ENCODE measurements at places on chromosomes 3 and 15. TPM values are rescaled to one million over a fixed set of nuclear protein-coding genes. Genes with fewer than 3 reads are reported as not detected.

Gene TMEM212
- total RNA-seq: not detected

Gene BOC
- 88.6 TPM for total RNA-seq

Gene HTD2
- total RNA-seq: 6.8 TPM

Gene LRRIQ4
- total RNA-seq: 1.3 TPM

Gene ANKRD63
- 0.27 TPM for total RNA-seq

Gene CDHR4
- not detected for total RNA-seq

Gene LSMEM2
- 0.36 TPM for total RNA-seq

DNA sequence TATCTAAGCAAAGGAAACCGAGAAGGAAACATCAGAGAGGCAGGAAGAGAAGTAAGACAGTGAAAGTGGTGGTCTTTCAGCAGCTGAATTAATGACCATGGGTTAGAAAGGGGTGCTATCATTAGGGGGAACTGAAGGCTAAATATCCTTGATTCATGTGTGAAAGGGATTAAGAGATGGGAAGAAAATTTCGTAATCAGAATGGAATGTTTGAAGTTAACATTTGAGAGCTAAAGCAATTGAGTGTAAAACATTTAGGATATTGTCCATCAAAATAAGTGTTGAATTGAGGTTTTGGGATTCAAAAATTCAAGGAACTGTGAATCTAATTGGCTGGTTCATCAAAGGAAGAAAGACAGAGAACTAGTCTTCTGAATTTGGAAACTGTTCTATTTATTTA, 4.1 kb upstream of the ECT2 start:
- DNase-seq: no peak

GRCh38 chr3:101643009-101643844, 33.7 kb downstream of the ZBTB11 start:
- DNase-seq: no peak

GRCh38 chr15:78956937-78957336, 12.1 kb upstream of the CTSH start:
- DNase-seq: no peak

DNA sequence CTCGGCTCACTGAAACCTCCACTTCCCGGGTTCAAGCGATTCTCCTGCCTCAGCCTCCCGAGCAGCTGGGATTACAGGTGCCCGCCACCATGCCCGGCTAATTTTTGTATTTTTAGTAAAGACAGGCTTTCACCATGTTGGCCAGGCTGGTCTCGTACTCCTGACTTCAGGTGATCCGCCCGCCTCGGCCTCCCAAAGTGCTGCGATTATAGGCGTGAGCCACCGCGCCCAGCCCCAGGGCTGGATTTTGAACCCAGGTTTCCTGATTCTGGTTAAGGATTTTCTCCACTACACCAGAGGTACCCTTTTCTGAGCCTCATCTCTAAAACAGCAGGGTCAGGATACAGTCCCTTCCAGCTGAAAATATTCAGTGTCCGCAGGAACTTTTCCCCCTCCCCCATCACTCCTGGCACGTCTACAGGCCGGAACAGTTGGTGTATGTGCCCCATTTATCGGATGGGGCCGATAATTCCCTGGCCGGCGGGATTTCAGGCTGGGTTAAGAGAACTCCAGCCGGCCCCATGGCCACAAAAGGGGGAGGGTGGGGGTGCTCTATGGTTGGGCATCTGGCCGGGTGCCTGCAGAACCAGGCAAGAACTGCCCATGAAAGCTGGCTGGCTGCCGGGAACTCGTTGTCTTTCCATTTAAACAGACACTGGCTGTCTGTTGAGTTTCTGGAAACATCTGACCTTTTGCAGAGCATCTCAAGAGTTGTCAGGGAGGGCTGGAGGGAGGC, 26.8 kb upstream of the SEMA4B start:
- DNase-seq: peak; percentile 44

GRCh38 chr3:71225002-71225684, 358.4 kb downstream of the FOXP1 start:
- DNase-seq: no peak

- DNase-seq: no peak
Measured at GRCh38 chr3:59752925-59753324, 703.1 kb upstream of the CFAP20DC start.

GRCh38 chr3:194058189-194058571, 77.8 kb upstream of the HES1 start:
- DNase-seq: no peak

GRCh38 chr3:48820612-48821324, 26.9 kb downstream of the PRKAR2A start:
- DNase-seq: no peak

- DNase-seq: no peak
Measured at GRCh38 chr3:26081166-26081565, 291.3 kb downstream of the OXSM start.

GRCh38 chr15:25178835-25179672, 224.3 kb downstream of the SNRPN start:
- no peak for DNase-seq

DNA sequence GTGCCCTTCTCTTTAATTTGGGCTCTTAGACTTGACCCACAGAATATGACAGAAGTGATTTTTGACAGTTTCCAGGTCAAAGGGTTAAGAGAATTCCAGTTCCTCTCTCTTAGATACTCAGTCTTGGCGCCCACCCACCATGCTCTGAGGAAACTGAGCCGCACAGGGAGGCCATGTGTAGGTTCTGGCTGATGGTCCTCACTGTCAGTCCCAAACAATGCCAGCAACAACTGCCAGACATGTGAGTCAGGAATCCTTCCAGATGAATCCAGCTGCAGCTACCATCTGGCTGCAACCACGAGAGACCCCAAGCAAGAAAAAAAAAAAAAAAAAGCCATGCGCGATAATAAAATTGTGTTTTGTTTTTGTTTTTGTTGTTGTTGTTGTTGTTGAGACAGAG, 326.6 kb downstream of the MAGI1 start:
- DNase-seq: no peak

DNA sequence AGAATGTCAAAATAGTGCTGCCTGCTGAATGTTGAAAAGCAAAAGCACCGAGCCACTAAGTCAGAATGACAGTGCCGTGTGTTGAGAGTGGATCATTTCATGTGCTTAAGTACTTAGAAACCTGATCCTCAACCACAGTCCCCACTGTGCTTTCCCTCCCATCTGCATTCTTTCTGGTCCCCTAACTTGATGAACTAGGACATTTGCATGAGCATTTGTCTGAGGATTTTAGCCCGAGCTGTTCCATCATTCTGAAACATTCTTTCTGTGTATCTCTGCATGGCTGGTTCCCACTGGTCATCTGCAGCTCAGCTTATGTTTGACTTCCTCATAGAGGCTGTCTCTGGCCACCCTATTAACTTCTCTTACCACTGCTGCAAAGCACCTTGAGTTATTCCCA, 42.0 kb downstream of the SST start:
- no peak for DNase-seq

DNA sequence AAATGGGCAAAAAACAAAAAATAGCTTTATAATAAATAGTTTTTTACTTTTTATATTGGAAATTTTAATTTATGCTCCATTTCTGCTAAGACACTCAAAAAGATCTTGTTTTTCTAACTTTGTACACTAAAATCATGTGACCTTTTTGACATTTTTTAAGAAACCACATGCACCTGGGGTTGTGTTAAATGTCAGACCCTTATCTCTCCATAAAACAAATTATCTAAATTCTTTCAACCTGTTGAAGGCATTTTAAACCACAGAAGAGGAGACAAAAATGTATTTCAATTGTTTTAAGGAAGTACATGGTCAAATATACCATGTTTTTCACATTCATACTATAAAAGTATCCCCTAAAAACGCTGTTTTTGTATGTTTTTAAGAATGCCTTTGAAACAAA, 29.2 kb downstream of the IFT80 start:
- no peak for DNase-seq

DNA sequence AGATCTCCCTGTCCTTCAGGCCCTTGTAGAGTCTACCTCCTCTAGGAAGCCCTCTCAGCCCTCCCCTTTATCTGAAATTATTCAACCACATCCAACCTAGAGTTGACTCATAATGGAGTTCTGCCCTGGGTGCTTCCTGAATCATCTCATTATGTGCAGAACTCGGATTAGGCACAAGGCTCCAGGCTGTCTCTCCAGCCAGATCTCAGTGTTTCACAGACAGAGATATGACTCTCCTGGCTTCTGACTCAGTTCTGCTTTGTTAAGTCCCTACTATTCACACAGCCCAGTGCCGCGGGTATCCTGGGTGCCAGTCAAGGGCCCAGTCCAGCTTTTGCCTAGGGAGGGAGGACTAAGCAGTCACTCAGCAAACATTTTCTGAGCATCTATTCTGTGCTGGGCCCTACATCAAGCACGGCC, 9.3 kb downstream of the STRA6 start:
- no peak for DNase-seq

DNA sequence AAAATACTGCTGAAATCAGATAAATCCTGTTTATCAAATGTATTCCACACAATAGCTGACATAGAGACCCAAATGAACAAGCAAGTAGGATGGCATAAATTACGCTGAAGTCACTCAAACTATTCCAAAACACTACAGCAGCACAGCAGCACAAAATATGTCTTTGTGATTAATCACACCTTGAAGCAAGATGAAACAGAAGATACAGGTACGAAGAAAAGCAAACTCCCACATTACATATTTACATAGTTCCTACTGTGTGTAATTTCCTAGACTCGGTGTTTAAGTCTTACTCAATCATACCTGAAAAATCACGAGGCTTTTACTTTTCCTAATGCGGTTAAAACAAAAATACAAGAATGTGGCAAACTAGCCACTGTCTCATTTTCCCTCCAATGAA, 38.3 kb downstream of the CHSY1 start:
- DNase-seq: no peak

DNA sequence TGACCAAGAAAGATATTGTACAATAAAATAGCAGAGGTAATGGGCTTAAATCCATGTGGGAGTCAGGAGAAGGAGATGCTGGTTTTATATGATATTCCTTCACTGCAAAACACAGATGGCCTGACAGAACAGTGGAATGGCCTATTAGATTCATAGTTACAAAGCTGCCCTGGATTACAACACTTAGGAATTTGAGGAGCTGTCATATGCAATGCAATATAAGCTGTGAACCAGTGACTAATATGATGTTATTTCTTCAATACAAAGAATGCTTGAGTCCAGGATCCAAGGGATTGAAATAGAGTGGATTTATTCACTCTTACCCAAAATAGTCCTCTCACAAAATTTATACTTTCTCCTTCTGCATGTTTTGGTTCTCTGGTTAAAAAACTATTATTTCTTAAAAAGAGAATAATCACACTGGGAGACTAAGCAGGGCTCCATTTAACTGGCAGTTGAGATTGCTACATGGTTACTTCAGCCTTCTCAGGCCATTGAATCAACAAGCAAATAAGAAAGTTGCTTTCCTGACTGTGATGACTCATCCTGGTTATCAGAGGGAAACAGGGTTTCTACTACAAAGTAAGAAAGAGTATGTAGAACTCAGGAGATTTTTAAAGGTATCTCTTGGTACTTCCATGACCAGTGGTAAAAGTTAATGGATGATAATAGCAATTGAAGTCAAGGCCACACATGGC, 79.8 kb upstream of the ZPLD1 start:
- DNase-seq: no peak

DNA sequence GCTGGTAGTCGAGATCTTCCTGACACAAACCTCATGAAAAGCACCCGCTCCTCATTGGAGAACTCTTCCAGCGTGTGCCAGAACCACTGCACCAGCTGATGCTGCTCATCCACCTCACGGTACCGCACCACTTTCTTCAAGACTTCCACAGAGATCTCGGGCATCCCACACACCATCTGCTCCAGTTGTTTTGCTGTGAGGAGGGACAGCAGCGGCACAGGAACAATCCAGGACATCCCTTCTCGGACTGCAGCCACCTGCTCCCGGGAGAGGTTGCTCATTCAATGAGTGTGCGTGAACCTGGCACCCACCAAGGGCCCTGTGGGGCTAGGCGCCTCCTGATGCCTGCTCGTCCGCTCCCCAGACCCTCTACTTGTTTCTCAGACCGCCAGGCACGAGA, 15.1 kb downstream of the FBXL22 start:
- DNase-seq: no peak

GRCh38 chr3:21433751-21434150, 317.3 kb downstream of the ZNF385D start:
- DNase-seq: no peak

GRCh38 chr3:56900801-56901200, 99.1 kb upstream of the ARHGEF3 start:
- DNase-seq: no peak

All from cerebellum (tissue), 4 donors.